ENCODE measurements at places on chromosomes 2 and 18.

DNA sequence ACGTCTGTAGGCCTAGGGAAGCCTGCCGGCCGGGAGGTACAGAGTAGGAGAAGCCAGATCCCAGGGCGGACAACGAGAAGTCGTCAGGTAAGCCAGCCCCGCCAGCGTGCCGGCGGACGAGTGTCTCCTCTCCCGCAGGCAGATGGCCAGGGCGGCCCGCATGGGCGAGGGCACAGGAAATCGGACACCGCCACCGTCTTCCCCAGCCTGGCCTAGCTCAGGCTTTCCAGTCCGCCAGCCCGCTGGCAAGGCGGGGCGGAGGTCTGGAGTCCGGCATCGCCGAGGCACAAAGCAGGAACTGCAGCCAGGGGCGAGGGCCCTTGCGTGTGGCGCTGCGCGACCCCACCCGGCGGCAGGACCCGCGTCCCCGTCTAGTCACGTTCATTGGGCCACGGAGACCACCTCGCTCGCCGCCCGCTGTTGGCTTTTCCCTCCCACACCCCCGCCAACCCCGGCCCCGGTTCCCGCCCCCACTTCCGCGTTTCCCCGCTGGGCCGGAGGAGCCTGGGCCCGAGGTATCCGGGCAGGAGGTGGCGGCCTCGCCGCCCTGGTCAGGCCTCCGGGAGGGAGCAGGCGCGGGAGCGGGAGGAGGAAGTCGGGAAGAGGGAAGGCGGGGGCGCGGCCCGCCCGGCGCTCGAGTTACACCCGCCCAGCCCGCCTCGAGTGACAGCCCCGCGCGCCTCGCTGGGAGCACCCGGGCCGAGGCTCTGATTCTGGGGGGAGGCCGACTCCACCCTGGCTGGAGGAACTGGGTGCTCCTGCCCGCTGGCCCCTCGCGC is at the start of gene GPD2:
Gene GPD2 (plus strand): TSS at position 662 of the 779 bp plus-strand sequence. CDS start 39,727 bp downstream, outside the sequence.
- peak; percentile 88 for DNase-seq

DNA sequence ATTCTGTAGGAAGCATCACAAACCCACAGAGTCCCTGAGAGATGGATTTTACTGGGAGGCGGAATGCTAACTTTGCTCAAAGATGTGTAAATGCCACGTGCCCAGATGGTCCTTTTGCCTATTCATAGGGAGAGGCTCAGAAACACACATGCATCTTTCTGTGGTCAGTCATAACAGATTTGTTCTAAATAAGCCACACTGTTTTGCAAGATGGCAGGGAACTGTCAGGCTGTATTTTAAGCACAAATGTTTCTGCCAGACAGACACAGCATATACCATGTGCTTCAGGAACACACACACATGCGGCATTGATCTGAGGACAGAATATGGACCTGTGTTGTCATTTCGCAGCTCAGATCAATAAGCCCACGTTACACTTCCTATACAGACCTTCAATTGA is 312.0 kb downstream of the GPD2 start:
- DNase-seq: no peak

DNA sequence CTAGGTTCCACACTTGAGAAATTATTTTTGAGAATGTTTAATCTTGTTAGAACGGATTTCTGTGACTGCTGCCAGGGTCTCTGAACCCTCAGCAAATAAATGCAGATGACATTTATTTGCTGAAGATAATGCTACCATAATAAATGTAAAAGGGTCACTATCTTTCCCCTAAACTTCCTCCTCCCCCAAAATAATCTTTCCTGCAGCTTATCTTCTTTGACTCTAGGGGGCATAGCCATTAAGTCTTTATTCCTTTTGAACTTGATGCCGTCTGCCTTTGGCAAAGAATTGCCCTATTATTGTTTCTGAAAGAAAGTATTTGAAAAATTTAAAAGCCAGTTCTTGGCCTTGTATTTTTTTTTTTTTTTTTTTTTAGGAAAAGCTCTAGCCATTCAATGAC is 63.6 kb upstream of the ACSL3 start:
- peak; percentile 53 for DNase-seq

- no peak for DNase-seq
Observed at GRCh38 chr2:167383610-167384194, 495.4 kb downstream of the XIRP2 start.

- DNase-seq: no peak
Observed at GRCh38 chr18:22847867-22848451, 85.2 kb upstream of the RBBP8 start.
